Gastrocnemius medialis (tissue), 4 donors: ENCODE measurements at places on chromosomes 1 and 21.
A peak's percentile ranks its signal among the peaks of the same experiment; 100 is the strongest.

DNA sequence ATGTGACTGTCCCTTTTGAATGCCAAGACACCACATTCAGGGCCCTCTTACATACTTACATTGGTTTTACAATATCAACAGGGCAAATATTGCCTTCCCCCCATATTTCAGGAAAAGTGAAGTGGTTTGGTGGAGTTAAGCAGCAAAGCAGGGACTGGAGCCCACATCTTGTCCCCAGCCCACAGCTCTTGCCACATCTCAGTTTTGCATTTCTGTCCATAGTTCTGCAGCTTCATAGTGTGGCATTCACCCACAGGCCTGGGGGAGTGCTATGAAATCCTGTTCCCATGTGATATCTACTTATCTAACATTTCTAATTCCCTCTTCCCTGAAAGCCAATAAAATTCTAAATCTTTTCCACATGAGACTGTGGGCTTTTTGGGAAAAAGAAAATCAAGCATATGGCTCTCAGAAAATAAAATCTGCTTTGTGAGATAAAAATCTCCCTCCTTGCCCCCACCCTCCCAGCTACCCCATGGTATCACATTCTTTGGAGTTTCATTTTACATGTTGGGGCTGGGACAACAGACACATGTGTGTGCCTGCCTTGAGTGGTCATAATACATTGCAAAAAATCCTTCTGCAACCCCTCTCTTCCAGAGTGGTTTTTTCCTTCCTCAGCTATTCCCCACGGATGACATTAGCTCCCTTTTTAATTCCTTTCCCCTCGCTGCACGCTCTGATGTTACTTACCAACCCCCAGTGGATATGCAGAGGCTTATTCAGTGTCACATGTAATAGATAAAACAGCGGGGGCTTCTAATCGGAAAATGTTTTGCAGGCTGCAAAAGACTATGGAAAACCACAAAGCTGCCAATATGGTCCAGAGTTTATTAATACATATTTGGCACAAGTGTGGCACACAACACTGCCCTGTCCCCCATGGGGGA, 20.5 kb upstream of the CD2 start:
- H3K27me3 ChIP-seq, result no peaks in the 10 kb centered on the region
- H3K4me3 ChIP-seq, result no peak overlapping the region
- H3K4me1 ChIP-seq, result no peaks in the 10 kb centered on the region
- no peaks in the 10 kb centered on the region for H3K36me3 ChIP-seq
- no peak overlapping the region for H3K27ac ChIP-seq
- no peak for DNase-seq

GRCh38 chr1:223783676-223784075, 62.1 kb downstream of the TP53BP2 start:
- H3K36me3 ChIP-seq, result peaks cover 62% of the 10 kb centered on the region
- no peak overlapping the region for H3K4me3 ChIP-seq
- no peak overlapping the region for H3K27ac ChIP-seq
- no peaks in the 10 kb centered on the region for H3K27me3 ChIP-seq
- DNase-seq, result no peak
- H3K4me1 ChIP-seq, result no peaks in the 10 kb centered on the region

DNA sequence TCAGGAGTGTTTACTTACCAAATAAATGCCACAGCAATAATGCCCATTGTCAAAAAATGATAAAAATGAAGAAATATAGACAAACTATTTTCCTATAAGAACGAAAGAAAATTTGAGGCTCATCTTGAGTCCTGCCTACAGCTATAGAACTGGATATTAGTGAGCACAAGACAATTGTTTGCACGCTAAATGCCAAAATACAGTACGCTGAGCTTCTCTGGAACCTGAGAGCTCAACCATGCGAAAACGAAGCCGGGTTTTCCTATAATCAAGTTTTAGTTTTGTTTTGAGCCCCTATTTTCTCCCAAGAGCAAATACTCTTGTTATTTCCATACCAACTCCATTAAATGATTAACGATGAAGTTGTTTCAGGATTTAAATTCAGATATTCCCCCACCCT, 42.0 kb upstream of the CCSAP start:
- H3K4me1 ChIP-seq, result peaks cover 11% of the 10 kb centered on the region
- no peak overlapping the region for H3K4me3 ChIP-seq
- DNase-seq, result no peak

DNA sequence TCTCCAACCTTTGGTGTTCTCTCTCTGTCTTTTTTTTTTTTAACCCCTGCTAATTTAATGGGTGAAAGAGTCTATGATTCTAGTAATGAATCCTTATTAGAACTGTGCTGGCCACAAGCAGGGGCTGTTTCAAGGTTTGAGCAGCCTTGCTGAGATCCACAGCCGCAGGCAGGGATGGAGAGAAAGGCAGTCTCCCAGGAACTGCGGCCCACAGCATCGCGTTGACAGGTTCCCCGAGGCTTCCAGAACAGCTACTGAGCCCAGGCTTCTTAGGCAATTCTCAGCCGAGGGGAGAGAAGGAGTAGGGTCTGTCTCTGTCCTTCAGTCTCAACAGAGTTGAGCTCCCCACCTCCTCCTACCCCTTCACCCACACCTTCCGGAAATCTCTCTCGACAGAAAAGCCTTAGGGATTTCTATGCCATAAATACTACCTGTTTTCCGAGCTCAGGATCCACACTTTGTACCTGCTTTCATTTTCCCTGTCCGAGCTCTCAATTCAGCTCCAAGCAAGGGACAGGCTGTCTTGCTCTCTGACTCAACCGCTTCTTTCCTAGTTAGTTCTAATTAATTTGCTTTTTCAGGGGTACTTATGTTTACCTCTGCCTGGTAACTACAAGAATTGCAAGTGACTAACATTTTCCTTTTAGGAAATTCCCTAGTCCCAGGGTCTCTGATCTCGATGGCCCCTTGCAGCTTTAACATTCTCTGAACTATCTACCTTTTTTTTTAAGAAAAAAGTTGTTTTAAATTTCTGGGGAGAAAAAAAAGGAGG, 6.7 kb upstream of the CASZ1 start:
- H3K27me3 ChIP-seq, result no peaks in the 10 kb centered on the region
- no peak overlapping the region for H3K27ac ChIP-seq
- no peaks in the 10 kb centered on the region for H3K4me1 ChIP-seq
- H3K4me3 ChIP-seq, result no peak overlapping the region

DNA sequence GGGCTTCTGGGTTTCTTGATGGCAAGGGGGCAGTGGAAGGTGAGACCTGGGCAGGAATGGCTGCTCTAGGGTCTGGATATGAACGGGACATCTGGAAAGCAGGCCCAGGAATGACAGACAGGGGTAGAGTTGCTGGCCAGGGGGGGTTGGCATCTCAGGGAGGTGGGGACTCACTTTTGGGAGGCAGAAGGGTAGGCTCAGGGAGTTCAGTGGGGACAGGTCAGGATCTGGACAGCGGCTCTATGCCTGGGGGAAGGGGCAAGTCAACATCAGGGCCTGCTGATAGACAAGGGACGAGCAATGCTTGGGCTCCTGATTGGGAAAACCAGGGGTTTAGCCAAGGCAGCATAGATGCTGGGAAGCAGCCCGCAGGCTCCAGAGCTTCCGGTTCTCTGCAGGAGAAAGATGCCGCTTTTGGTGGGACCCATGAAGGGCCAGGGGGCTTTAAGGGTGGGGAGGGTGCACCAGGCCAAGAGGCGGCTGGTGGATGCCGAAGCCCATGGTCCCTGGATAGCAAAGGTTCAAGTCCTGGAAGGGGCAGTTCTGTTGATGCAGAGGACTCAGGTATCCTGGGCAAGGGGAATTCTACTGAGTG, 21.9 kb downstream of the IGFN1 start:
- no peaks in the 10 kb centered on the region for H3K4me1 ChIP-seq
- no peak overlapping the region for H3K4me3 ChIP-seq
- no peaks in the 10 kb centered on the region for H3K36me3 ChIP-seq
- H3K27ac ChIP-seq, result no peak overlapping the region
- H3K27me3 ChIP-seq, result no peaks in the 10 kb centered on the region

- H3K27ac ChIP-seq, result no peak overlapping the region
- no peaks in the 10 kb centered on the region for H3K27me3 ChIP-seq
- DNase-seq, result no peak
- no peaks in the 10 kb centered on the region for H3K36me3 ChIP-seq
- H3K4me1 ChIP-seq, result no peaks in the 10 kb centered on the region
These were observed 32.9 kb downstream of the RASSF5 start for GRCh38 chr1:206540044-206540780.

GRCh38 chr1:146020058-146021049, 1.2 kb downstream of the HJV start:
- H3K4me3 ChIP-seq, result peak overlapping the region; percentile 71
- DNase-seq, result no peak
- peak overlapping the region; percentile 93 for H3K27ac ChIP-seq
- H3K4me1 ChIP-seq, result peaks cover 38% of the 10 kb centered on the region

- H3K36me3 ChIP-seq, result no peaks in the 10 kb centered on the region
- no peaks in the 10 kb centered on the region for H3K4me1 ChIP-seq
- H3K27me3 ChIP-seq, result no peaks in the 10 kb centered on the region
- H3K27ac ChIP-seq, result peak within 1 kb of the TSS; percentile 68
- DNase-seq, result no peak
These were observed at the start of gene FMO2 for GRCh38 chr1:171185091-171185490. Gene FMO2, plus strand, starts transcription at chr1:171185300. Its CDS starts 414 bp downstream, at chr1:171185714.

DNA sequence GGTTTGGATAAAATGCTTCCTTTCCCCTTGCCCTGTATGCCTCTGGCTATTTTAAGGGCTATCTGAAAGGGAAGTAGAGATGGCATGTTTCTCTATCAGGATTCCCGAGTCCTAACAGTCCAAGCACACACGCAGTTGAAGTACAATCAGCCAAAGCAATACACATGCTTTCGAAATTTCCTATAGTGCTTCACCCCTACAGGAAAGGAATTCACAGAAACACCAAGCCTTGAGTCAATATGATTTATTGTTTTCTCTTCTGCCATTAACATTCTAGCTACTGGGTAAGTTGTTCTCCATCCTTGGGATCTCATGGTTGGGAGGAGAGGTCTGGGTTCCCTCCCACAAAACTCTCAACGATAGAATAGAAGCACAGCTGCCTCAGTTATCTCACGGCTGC, 8.7 kb downstream of the ITLN1 start:
- no peak for DNase-seq
- H3K36me3 ChIP-seq, result no peaks in the 10 kb centered on the region
- no peak overlapping the region for H3K4me3 ChIP-seq
- no peaks in the 10 kb centered on the region for H3K27me3 ChIP-seq

DNA sequence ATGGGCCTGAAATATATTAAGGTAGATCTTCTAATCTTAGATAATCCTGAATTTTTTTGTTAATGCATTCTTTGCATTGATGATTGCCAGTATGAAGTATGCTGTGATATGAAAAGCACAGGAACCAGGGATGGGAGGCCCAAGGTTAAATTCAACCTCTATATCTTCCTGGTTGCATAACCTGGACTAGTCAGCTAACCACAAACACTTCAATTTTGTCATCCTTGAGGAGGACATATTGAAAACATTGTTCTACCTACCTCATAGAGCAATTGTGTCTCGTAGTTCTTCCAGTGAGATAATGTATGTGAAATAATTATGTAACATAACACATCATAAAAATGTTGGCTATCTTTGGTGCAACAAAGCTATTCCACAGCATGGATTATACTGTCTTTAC, 25.6 kb downstream of the PDC start:
- H3K27ac ChIP-seq, result no peak overlapping the region
- H3K4me3 ChIP-seq, result no peak overlapping the region
